ENCODE measurements at places on chromosomes 6 and 20.

DNA sequence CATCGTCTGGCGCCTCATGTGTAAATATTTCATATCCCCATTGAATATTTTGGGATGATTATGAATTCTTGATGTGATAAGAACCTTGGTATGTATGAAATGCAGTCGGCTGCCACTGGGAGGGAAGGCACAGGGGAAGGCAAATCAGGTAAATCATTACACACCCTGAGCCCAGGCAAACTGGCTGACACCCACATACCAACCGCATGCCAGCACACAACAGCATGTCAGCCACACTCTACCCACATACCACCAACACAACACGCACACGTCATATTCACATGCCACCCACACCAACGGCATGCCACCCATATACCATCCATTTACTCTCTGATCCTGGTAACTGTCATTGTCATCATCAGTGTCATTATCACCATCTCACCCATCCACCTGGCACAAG, 28.3 kb upstream of the MDGA1 start:
- no peak for DNase-seq

DNA sequence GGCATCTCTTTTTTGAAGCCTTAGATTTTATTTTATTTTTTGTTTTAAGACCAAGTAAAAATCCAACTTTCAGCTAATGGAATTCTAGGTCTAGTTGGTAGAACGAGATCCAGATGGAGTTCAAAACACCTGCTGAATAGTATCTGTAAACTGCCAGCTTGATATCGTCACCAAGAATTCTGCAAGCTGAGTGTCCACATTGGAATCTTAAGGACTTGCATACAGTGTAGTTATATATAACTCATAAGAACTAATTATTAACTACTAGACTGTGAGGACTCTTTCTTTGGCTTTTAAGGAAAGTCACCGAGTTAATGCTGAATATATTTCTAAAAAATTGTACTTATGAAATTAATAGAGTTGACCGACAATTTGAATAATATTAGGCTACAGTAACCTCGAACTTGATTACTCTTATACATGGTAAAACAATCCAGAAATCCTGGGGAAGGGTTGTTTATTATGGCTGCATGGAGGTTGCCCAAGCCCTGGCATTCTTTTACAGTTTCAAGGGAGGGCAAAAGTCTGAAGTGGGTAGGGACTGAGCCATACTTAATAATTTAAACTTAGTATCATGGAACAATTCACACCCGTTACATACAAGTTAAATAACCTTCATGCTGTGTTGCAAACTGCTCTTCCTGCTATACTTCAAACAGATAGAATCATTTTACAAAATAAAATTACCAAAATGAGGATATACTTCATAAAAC, 553.9 kb downstream of the PTPRT start:
- no peak for DNase-seq

DNA sequence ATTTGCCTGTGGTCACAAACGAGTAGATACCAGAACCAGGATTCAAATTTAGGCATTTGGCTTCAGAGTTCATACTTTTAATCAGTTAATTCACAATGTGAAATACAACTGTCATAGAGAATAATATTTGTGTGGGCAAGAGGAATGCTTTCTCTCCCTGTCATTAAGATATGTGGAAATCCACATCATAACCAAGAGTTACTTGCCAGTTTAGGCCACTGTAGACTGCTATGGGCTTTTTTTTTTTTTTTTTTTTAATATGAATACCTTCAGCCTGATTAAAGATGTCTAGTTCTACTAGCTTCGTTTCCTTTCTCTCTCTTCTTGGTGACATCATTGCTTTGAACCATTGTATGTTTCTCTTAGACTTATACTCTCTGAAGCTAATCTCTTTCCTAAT, 244.9 kb downstream of the ZFAND3 start:
- DNase-seq, result no peak

GRCh38 chr6:72624557-72625160, 2.8 kb downstream of the KCNQ5 start:
- DNase-seq, result no peak

Measured in activated CD4-positive, alpha-beta T cell treated with anti-CD3 and anti-CD28 coated beads, Interleukin-2, amount 50 U/mL, for 4 hours (primary cell).